ENCODE measurements at places on chromosomes 3 and 15.

DNA sequence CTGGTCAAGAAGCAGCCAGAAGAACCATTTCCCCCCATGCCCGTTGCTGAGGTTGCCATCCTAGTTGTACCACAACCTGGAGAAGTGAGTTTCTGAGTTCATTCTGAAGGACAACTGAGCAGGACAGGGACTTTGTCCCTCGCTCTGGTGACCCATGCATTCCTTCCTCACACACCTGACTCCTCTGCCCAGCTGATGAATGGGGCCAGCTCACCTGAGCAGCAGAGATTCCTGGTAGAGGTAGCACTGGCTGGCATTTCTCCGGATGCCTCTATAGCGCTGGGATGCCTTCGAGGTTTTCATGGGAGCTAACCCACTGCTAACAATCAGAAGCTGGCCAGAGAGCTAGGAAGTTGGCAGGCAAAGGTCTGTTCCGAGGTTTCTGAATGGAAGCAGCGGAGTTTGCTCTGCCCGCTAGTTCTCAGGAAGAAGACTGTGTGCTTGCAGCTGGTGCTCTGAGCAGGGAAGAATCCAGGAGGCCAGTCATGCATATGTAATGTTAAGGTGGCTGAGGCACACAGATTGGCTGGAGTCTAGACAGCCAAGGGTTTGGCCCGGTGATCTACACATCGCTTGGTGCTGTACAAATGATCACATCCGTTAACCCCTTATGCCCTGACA lies at the start of gene TMC3:
TSS of gene TMC3 (minus strand) at position 439 of the 621 bp plus-strand sequence. CDS start at position 303, 136 bp downstream.
- no peak for DNase-seq

DNA sequence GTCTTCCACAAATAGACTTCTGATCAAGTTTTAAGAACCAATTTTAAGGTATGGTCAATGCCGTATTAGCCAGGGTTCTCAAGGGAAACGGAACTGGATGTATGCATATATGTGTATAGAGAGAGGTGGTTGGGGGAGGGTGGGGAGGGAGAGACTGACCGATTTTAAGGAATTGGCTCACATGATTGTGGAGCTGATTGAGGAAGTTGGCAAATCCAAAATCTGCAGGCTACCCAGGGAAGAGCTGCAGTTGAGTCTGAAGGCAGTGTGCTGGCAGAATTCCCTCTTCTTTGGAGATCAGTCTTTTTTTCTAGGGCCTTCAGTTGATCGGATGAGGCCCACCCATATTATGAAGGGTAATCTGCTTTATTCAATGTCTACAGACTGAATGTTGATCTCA lies 40.8 kb upstream of the SPRED1 start:
- DNase-seq, result no peak

- no peak for DNase-seq
Measured at GRCh38 chr3:49976942-49977341, 37.0 kb downstream of the RBM6 start.

GRCh38 chr3:107092121-107092520 lies 285.1 kb upstream of the CCDC54 start:
- no peak for DNase-seq

DNA sequence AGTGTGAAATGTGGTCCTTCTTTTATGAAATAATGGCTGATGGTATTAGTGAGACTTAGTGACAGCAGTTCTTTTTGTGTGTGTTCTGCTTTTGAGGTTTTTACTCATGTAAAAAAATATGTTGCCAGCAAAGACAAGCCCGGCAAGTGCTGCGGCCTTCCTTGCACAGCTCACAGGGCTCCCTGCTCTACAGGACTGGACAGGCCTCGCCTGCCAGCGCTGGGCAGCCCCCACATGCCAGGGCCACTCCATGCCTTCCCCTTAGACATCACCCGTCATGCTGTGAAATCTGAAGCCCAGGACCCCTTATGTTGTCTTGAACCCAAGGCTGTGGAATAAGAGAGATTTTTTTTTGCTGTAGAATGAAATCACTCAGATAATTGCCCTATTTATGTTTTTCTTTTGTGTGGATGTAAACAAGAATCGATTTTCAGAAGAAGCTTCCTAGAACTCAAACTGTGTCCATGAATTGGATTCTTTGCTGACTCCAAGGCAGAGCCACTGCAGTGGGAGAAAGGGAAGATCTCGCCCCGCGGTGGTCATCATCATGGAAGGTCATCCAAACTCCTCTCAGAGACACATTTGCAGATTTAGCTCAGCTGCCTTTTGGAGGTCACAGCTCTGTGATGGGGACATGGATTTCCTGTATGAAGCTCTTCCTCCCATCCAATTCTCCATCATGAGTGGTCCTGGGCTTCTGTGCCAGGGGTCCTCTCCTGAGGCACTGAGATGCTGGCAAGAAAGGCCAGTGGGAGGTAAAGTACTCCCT lies 150.8 kb downstream of the ATP10A start:
- DNase-seq, result no peak

- no peak for DNase-seq
Measured at GRCh38 chr15:66006986-66007385, 137.7 kb downstream of the RAB11A start.

- DNase-seq, result no peak
Measured at GRCh38 chr3:142888099-142888480, 793 bp downstream of the PCOLCE2 start.

- no peak for DNase-seq
Measured at GRCh38 chr3:38334142-38335055, 12.2 kb upstream of the XYLB start.

GRCh38 chr3:164608554-164609276 lies 469.6 kb downstream of the SI start:
- no peak for DNase-seq

- no peak for DNase-seq
Measured at GRCh38 chr3:78887547-78888011, 880.2 kb downstream of the ROBO1 start.

- no peak for DNase-seq
Measured at GRCh38 chr3:171088496-171088895, 62.0 kb upstream of the SLC2A2 start.

DNA sequence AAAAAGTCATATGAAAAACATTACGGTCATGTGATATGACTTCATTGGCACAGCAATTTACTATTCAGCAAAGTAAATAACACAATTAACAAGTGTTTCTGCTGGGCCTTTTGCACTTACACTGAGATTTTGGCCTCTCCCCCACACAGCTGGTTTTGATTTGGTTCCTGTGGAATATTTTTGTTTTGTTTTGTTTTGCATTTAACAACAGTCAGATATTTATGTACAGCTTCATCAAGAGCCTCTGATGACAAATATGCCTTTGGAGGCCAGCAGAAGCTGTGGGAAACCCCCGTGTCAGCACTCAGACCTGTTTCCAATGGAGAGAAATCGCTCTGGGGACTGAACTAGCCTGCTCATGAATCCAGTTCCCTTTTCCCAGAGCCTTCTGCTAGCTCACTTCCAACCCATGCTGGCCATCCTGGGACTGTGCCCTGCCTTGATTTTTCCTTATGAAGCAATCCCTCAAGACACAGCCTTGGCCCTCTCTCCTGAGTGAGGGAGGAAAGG lies 161.9 kb downstream of the ATG7 start:
- DNase-seq, result no peak

DNA sequence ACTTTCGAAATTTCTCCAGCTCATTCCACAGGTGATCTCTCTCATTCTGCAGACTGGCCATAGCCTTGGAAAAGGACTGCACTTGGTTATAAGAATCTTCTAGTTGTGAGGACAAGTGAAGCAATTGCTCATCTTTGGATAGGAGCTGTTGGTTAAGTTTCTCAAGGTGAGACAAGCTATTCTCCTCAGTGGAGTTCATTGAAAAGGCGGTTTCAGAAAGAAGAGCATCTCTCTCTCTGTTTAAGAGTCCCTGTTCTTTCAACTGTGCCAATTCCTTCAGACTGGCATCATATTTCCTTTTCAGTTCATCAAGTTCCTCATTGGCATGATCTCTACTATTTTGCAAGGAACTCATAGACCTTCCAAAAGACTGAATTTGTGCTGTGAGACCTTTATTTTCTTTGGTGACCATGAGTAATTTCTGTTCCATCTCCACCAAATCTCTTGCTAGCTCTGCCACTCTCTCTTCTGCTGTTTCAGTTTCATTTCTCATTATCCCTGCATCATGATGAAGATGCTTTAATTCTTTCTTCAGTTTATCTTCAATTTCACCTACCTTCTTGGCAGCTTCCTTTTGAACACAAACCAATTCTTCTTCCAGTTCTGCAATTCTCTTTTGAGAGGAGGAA lies 30.2 kb upstream of the HCLS1 start:
- no peak for DNase-seq

DNA sequence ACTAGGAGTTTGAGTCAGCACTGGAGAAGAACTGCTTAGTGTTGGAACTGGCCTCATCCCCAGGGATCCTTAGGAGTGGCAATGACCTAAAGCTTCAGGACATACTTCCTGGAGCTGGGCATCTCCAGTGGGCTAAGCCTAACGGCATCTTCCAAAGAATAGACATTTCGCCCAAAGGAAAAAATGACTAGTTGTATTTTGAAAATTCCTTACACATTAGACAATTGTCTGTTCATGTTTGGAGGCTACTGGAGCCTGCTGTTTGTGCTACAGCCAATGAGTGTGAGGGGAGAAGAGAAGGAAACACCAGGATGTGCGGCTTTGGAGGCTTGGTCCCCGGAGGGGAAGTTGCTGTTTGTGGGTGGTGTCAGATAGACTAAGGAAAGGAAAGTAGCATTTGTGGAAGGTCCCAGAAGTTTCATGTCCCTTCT lies 77.6 kb downstream of the POLR2M start:
- no peak for DNase-seq

DNA sequence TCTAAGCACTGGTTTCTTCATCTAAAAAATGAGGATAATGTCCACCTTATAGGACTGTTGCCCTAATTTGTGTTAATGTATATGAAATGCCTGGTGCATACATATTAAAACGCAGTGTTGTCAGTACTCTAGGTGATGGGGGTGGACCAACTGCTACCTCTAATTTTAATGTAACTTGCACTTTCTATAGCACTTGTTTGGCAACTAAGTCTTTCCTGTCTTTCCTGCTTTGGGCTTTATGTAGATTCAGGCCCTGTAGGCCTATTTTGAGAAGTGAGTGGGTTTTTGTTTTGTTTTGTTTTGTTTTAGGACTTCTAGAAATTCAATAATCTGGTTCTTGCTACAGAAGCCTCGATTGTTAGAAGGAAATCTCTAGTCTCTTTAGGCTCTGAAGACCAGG lies 21.2 kb downstream of the SLC7A14 start:
- no peak for DNase-seq

GRCh38 chr3:25749031-25749581 lies 34.1 kb downstream of the NGLY1 start:
- DNase-seq, result no peak

DNA sequence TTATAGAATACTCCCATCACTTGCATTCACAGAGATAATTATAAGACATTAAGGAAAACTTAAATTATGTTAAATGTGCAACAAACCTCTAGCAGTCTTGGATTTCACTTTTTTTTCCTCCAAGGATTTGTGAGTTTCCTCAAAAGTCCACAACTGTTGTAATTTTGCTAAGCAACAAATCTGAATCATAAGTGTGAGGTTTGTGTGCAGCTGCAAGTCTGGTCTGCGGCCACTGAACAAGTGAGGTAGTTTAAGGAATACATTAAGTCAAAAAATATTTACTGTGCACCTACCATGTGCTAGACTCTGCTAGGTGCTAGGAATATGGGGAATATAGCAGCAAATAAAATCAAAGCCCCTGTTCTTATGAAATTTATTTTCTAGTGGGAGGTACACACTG lies 70.2 kb downstream of the LRRC28 start:
- no peak for DNase-seq

DNA sequence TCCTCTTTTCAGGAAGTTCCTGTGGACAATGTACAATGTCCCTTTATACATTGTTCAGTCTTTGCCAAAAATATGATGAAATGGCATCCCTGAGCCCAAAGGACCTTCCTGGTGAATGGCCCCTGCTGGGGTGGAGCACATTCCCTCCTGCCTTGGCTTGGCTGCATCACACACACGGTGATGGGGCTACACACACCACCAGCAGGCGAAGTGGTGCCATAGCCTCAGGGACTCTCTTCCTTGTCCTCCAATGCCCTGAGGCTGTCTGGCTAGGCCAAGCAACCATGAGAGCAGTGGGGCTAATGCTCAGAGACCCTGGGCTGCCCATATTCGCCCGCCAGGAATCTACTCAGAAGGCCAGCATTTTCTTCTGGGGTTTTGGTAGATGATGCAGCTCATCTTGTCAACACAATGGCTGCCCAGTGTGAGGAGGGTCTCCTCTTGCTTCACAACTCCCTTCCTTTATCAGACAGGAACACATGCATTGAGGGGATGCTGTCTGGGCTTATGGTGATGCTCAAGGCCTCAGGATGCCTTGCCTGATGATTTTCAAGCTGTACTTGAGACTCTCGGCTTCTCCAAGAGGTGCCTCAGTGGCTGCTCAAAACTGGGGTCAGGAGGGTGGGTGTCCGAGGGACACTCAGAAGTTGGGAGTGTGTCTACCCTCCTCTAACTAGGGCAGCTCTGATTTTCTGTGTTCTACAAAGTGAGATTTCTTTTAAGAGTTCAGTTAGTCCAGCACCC lies 40.9 kb upstream of the EPHB1 start:
- no peak for DNase-seq

DNA sequence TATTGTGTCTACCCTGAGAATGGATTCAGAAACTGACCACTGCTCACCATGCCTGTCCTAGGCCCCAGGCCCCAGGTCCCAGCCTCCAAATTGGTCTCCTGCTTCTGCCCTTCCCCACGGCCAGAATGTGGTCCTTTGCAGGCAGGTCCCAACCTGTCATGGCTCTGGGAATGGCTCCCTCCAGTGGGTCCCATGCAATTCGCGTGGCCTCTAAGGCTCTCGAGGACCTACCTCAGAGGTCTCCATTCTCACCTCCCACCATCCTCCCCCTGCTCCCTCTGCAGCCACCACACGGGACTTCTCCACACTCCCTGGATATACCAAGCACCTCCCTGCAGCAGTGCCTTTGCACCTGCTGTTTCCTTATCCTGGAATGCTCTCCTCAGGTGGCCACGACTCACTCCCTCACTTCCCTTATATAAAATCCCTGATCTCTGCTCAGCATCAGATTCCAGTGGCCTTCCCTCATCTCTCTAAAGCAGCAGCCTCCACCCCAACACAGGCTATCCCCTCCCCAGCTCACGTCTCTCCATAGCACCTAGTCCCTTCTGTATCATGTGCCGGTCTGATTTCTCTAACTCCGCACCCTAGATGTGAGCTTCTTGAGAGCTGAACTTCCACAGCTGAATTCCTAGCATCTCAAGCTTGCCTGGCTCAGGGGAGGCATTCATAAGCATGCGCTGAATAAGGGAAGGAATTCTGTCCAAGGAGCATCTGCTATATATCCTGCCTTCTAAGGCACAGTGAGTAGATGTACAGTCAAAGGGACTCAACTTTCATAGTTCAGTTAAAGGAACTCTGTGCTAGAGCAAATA lies 56.9 kb downstream of the ARRDC4 start:
- DNase-seq, result no peak

DNA sequence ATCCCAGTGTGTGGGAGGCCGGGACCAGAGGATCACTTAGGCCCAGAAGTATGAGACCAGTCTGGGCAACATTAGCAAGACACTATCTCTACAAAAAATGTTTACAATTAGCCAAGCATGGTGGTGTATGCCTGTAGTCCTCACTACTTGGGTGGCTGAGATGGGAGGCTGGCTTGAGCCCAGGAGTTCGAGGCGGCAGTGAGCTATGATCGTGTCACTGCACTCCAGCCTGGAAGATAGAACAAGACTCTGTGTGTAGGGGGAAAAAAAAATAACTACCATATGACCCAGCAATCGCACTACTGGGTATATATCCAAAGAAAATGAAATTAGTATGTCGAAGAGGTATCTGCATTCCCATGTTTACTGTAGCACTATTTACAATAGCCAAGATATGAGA lies 22.6 kb downstream of the RYK start:
- no peak for DNase-seq

GRCh38 chr3:158631981-158632380 lies 12.3 kb upstream of the GFM1 start:
- no peak for DNase-seq

GRCh38 chr3:157838457-157838856 lies 267.8 kb downstream of the SHOX2 start:
- no peak for DNase-seq

All from activated T-helper 2 cell treated with anti-CD3 and anti-CD28 coated beads, Interferon-gamma antibody, Interleukin-2, Interleukin-4, amounts not matched to agents 10 μg/mL and 5 μg/mL and 100 μg/mL, durations not matched to agents 14 hours and 24 hours and 36 hours (primary cell).